CD8-positive, alpha-beta memory T cell (primary cell): ENCODE measurements at places on chromosomes 11 and 22. TPM values are rescaled to one million over a fixed set of nuclear protein-coding genes. Genes with fewer than 3 reads are reported as not detected.

Gene FBLN1
- not detected for total RNA-seq

Gene MAP6
- total RNA-seq: 0.07 TPM

Gene BTBD18
- not detected for total RNA-seq

Gene TMPRSS6
- 0.68 TPM for total RNA-seq

Gene OR8G1
- total RNA-seq: not detected

Gene ALX4
- total RNA-seq: not detected

Gene CATSPERZ
- not detected for total RNA-seq

Gene OR4B1
- total RNA-seq: not detected

Gene SLC25A45
- 13.8 TPM for total RNA-seq

Gene RCOR2
- total RNA-seq: 0.11 TPM

Gene PRSS23
- 4.9 TPM for total RNA-seq

Gene IGSF9B
- total RNA-seq: 15.2 TPM

Gene MIOX
- total RNA-seq: not detected

Gene NUDT22
- total RNA-seq: 75.3 TPM

Gene APOL6
- 27.1 TPM for total RNA-seq

Gene OR4D10
- not detected for total RNA-seq

Gene ZMAT5
- 25.2 TPM for total RNA-seq

Gene PVALB
- not detected for total RNA-seq

Gene ACO2
- 112 TPM for total RNA-seq

Gene BACE1
- 2.5 TPM for total RNA-seq
